ENCODE measurements at places on chromosomes 1 and 21.

DNA sequence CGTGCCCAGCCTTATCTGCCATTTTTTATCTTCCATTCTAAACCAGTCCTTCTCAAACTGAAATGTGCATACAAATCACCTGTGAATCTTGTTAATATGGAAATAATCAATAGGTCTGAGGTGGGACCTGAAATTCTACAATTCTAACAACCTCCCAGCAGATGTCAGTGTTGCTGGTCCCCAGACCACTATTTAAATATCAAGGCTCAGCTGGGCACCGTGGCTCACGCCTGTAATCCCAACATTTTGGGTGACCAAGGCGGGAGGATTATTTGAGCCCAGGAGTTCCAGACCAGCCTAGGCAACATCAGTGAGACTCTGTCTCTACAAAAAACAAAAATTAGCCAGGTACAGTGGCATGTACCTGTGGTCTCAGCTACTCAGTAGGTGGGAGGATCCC, 4.1 kb downstream of the UQCRHL start:
- peak; percentile 58 for DNase-seq

- DNase-seq: no peak
These were observed 93.5 kb downstream of the WDR4 start for GRCh38 chr21:42785666-42786427.

DNA sequence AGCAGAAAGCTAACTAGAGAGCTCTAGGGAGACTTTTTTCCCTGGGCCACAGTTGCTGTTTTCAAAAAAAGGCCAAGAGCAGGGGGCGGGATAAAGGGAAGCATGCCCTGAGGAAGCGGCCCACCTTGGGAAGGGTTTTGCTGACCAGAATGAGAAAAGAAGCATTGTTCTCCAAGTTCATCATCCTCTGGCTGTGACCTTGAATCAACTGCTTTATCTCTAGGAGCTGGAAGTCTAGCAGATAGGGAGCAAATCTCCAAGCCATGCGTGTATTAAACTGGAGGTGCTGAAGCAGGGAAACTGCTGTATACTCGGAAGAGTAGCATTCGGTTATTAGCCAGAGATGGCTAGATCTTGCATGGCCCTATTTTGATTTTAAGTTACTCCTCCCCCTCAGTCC, 64.8 kb downstream of the ATP2B4 start:
- DNase-seq: no peak

DNA sequence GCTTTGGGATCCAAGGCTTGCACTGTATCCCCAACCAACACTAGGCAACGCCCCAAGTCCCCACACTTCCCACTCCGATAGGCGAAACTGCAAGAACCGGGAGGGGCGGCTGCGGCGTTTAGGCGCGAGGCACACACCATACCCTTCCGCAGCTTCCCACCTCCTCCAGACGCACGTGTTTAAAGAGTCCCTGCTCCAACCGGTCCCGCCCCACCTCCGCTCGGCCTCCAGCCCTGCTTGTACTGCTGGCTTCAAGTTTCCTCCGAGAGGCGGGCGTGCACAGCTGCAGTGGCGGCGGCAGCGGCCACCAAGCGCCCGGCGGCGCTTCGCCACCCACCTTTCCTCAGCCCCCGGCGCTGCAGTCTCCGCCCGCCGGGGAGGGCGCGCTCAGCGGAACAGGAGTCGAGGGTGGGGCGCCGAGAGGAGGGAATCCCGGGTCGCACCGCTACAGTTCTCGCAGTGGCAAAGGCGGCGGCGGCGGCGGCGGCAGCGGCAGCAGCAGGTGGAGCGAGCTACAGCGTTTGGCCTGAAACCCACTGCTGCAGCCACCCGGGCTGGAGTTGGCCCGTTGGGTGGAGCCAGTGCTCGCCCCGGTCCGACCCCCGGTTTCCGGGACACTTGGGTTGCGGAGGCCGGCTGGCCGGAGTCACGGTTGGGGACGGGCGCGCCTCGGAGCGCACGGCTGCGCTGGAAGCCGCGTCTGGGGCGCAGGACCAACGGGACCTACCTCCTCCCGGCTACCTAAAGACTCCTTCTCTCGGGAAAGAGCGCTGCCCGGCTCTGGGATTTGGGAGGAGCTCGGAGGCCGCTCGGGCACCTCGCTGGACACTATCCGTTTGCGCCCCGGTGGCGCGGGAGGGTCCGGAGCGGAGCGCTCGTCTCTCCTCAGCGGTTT, at the start of gene CNIH3:
TSS of gene CNIH3 (plus strand) at position 457 of the 895 bp plus-strand sequence. CDS start 858 bp downstream, outside the sequence.
- peak; percentile 92 for DNase-seq

- no peak for DNase-seq
These were observed 120.7 kb downstream of the MAP3K21 start for GRCh38 chr1:233448109-233448689.

GRCh38 chr1:61674221-61674620, 50.7 kb downstream of the TM2D1 start:
- no peak for DNase-seq

DNA sequence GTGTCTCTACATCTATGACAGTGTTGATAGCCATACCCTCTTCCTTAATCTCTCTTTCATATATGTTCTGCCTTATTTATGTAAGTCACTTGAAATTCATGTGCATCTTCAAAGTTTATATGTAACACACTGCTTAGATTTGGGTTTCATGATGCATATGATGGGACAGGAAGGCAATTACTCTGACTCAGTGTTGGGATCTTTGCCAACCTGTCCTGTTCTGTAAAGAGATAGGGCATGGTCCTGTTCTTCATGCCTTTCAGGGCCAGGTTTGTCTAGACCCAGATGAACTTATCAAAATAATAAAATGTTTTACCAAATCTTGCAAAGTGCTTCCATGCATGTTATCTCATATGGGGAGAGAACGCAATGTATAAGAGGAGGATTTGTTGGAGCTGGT, 69.5 kb downstream of the TMPRSS15 start:
- no peak for DNase-seq

DNA sequence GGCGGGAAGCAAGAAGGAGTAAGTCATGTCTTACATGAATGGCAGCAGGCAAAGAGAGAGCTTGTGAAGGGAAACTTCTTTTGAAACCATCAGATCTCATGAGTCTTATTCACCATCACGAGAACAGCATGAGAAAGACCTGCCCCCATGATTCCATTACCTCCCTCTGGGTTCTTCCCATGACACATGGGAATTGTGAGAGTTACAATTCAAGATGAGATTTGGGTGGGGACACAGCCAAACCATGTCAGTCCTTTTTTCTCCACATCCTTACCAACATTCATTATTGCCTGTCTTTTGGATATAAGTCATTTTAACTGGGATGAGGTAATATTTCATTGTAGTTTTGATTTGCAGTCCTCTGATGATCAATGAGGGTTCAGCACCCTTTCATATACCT, 81.0 kb downstream of the DIRAS3 start:
- DNase-seq: no peak

DNA sequence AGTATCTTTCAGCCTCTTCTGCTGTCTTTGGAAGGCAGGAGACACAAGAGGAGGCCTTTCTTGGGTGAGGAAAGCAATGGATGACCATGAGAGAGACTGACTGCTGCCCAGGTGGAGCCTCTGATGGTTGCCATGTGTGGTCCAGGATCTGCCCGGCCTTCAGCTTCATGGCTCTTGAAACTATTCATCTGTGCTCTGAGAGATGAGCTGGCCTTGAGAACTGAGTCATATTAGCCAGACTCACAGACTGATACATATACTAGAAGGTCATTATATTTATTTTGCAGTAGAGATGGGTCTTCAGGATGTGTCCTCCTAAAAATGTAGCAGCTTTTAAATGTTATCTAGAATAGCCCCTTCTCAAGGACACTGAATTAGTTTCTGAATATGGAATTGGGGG, 33.7 kb downstream of the PTGFRN start:
- DNase-seq: no peak

GRCh38 chr21:41892726-41893125, 13.6 kb upstream of the PRDM15 start:
- no peak for DNase-seq

GRCh38 chr1:160647329-160647720, 481 bp upstream of the SLAMF1 start:
- DNase-seq: no peak

- no peak for DNase-seq
These were observed 67.0 kb downstream of the NID1 start for GRCh38 chr1:235997931-235998330.

DNA sequence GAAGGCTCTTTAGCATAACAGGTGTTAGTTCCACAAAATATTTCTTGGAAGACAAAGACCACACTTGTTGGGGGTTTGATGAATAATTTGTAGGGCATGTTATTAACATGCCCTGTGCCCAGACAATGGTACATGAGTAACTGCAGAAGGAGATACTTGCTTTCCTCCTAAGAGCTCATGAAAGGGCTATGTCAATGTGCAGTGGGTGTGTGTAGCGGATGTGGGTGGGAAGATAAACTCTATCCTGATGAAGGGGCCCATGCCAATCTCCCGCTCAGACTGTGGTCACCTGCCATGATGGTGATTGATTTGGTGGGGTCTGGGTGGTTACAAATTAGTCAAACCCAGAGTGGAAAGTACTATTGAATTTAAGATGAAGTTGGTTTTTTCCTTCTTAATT, 69.8 kb upstream of the DNAH14 start:
- DNase-seq: no peak

GRCh38 chr21:42044871-42045495, 26.1 kb upstream of the UMODL1 start:
- DNase-seq: no peak

DNA sequence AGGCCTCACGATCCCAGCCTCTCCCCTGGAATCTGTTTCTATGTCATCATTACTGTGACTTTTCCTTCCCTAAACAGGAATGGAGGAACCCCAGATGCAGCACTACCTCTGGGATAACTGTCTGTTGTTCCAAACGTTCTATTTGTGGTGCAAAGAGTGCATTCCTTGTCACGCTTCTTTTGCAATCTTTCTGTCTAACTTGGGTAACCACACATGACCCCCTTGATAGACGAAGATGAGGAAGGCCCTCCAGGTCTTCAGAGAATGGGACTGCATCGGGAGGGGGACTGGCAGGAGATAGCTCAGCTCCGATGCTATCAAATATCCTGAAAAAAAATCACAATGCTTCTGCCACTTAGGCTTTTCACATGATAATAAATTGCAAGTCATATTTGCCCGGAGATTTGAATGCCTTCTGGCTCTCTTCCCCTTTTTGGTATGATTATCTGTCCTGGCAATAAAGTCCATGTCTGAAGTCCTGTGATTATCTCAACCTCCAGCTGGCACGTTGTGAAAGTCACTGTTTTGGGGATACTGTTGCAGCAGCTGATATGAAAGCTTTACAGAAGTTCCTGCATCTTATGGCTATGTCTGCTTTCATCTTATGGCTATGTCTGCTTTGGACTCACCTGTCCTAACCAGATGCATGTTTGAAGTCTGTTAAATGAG, 148.7 kb upstream of the LMO4 start:
- DNase-seq: no peak

- DNase-seq: no peak
These were observed 130.4 kb downstream of the HS2ST1 start for GRCh38 chr1:87044840-87045239.

DNA sequence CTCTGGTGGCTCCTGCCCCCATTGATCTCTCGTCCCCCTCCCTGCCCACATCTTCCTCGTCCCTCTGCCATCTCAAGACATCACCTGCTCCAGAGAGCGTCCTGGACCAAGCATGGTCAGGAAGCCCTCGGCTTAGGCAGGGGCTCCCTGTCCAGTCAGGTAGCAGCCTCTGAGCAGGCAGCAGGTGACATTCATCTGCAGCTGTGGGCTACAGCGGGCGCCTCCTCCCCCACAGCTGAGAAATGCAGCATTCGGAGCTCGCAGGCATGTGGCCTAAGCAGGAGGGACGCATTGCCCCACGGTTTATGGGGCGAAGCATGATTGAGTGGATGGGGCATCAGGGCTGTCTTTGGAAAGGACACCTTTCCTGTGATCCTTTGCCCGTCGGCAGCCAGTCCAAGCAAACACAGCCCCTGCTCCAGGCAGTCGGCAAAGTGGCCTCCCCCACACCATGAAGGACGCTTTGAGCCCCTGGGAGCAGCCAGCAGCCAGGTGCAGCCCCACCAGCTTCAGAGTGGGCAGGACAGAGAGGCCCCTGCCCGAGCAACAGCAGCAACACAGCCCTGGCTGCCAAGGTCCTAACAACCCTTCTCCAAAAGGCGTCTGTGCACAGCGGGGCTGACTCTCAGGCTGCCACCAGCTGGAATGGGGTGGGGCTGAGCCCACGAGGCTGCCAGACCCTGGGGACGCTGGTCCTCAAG, 234.1 kb upstream of the VAMP3 start:
- DNase-seq: peak; percentile 76

GRCh38 chr21:33677450-33677849, 35.1 kb downstream of the ITSN1 start:
- no peak for DNase-seq

DNA sequence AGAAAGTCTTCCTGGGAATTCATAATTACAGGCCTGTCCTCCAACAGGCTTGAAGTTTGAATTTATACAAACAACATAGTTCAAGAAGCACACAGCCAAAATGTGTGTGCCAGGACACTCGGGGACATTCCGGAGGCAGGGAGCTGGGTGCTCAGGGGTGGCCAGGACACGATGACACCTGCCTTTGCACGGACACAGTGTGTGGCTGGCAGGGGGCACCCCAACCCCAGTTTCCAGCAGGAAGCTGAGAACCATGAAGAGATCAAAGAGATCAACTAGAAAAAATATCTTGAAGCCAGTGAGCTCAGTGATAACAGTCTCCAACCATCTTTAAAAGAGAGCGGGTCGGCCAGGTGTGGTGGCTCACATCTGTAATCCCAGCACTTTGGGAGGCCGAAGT, 32.5 kb upstream of the TRAPPC10 start:
- DNase-seq: no peak

DNA sequence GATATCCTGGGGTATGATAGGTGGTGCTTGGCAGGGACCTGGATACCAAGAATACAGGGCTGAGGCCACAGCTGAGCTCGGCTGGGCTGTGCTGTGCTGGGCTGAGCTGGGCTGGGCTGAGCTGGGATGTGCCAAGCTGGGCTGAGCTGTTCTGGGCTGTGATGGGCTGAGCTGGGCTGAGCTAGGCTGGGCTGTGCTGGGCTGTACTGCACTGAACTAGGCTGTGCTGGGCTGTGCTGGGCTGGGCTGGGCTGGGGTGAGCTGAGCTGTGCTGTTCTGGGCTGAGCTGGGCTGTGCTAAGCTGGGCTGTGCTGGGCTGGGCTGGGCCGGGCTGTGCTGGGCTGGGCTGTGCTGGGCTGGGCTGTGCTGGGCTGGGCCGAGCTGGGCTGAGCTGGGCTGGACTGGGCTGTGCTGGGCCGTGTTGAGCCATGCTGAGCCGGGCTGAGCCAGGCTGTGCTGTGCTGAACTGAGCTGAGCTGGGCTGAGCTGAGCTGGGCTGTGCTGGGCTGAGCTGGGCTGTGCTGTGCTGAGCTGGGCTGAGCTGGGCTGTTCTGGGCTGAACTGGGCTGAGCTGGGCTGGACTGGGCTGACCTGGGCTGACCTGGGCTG, 94.7 kb upstream of the ACTRT2 start:
- no peak for DNase-seq

DNA sequence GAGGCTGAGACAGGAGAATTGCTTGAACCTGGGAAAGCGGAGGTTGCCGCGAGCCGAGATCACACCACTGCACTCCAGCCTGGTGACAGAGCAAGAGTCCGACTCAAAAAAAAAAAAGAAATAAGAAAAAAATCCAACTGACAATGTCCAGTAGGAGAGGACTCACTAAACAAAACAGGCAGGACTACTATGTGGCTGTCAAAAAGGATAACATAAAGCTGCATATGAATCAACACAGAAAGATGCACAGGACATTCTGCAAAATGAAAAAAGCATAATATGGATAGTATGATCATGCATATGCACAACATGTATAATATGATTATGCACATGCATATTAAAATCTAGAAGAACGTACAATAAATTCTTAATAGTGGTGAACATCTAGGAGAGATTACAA, 80.7 kb downstream of the JAK1 start:
- DNase-seq: no peak

- peak; percentile 38 for DNase-seq
These were observed 136.0 kb downstream of the TLR5 start for GRCh38 chr1:223006917-223007648.
